ENCODE measurements at places on chromosomes 6 and 20.

DNA sequence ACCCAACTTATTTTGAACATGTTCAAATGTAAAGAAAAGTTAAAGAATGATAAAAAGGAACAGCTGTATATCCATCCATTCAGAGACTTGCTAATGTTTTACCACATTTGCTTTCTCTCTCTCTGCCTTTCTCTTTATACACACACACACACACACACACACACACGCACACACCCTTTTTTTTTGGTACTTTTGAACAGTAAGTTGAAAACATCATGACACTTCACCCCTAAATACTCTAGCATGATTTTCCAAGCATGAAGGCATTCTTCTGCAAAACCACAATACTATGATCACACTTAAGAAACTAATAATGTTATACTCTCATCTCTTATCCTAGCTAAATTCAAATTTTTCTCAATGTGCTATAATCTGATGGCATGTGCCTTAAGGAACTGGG, 192.3 kb downstream of the UTRN start:
- no peaks in the 10 kb centered on the region for H3K4me1 ChIP-seq
- H3K27me3 ChIP-seq, result no peaks in the 10 kb centered on the region
- H3K36me3 ChIP-seq, result peaks cover 43% of the 10 kb centered on the region
- H3K4me3 ChIP-seq, result no peak overlapping the region

- no peak overlapping the region for H3K4me3 ChIP-seq
- no peaks in the 10 kb centered on the region for H3K27me3 ChIP-seq
- peaks cover 5% of the 10 kb centered on the region for H3K4me1 ChIP-seq
- H3K27ac ChIP-seq, result no peak overlapping the region
These were observed 27.1 kb downstream of the ARFGEF2 start for GRCh38 chr20:48948612-48949011.

DNA sequence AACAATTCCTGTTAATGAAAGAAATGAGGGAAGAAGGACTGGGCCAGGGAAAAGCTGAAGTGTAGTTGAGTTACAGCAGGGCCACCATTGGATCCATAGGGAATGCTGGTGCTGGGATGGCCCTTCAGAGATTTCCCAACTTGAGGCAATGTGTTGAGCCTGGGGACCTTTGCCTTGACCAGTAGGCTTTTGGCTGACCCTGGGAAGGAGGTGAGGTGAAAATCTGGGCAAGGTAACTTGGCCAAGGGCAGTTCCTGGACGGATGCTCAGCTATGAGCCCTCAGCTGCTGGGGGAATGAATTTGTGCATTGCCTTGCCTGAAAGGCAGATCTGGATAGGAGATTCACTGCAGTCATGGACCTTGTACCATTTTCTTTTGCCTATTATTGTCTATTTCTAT, 20.4 kb downstream of the UTRN start:
- peaks cover 13% of the 10 kb centered on the region for H3K4me1 ChIP-seq
- no peak overlapping the region for H3K27ac ChIP-seq
- H3K27me3 ChIP-seq, result no peaks in the 10 kb centered on the region
- no peak overlapping the region for H3K4me3 ChIP-seq
- DNase-seq, result no peak

DNA sequence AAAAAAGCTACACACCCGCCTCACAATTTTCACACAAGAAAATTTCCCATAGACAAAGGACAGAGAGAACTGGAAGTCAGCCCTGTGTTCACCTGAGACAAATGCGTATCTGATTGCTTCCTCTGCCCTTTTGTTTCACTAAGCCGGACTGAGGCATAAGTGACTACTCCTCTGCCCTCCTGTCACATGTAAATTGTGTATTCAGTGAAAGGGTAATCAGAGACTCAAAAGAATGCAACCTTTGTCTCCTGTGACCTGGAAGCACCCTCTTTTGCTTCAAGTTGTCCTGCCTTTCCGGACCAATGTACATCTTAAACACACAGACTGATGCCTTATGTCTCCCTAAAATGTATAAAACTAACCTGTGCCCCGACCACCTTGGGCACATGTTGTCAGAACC, 483.8 kb upstream of the EYS start:
- no peak for DNase-seq
- no peaks in the 10 kb centered on the region for H3K4me1 ChIP-seq
- H3K4me3 ChIP-seq, result no peak overlapping the region
- H3K27ac ChIP-seq, result no peak overlapping the region
- no peaks in the 10 kb centered on the region for H3K27me3 ChIP-seq

GRCh38 chr20:48039514-48039913, 254.2 kb upstream of the SULF2 start:
- no peak for DNase-seq
- no peak overlapping the region for H3K27ac ChIP-seq
- no peaks in the 10 kb centered on the region for H3K27me3 ChIP-seq
- H3K4me3 ChIP-seq, result no peak overlapping the region

DNA sequence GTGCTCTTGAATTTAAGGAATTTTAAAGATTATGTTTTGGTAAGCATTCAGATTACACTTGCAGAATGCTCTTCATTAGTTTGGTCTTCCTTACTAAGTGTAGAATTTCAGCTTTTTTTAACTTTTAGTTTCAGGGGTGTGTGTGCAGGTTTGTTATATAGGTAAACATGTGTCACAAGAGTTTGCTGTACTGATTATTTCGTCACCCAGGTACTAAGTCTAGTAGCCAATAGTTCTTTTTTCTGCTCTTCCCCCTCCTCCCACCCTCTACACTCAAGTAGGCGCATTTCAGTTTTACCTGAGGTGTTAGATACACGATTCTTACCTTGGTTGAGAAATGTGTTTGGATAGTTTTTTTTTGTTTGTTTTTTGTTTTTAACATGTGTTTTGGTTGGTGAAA, 68.3 kb downstream of the AFG1L start:
- no peak for DNase-seq
- no peaks in the 10 kb centered on the region for H3K36me3 ChIP-seq
- H3K27me3 ChIP-seq, result no peaks in the 10 kb centered on the region
- H3K4me3 ChIP-seq, result no peak overlapping the region
